ENCODE measurements at places on chromosomes 16 and 17.
A peak's percentile ranks its signal among the peaks of the same experiment; 100 is the strongest.

DNA sequence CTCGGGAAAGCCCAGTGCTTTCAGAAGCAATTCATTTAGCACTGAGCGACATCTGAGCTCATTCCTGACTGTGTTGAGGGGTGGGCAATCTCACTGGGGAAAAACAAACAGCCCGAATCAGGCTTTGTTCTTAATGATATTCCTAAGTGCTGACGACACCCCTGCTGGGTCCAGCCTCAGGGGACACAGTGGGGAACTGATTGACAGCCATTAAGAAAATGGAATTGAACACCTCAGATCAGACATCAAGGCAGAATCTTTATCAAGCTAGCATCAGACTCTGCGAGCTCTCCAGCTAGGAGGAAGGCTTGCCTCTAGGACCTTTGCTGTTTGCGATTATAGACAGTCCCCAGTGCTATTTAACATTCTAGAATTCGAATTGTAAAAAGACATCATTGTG is 22.5 kb upstream of the LYRM9 start:
- no peak for DNase-seq

DNA sequence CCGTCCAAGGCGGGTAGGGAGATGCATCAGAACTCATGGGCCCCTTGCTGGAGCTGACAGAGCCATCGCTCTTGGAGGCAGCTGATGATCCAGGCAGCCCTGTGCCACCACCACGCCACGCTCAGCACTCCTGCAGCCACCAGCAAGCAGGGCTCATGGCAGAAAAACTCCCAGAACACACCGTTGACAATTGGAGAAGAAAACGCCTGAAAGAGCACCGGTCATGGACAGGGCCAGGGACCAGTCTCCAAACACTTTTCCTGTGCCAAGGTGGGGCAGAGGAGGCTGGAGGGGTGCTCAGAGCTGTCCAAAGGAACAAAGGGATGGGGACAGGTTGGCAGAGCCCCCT is 132.2 kb downstream of the FOXL1 start:
- no peak for DNase-seq

DNA sequence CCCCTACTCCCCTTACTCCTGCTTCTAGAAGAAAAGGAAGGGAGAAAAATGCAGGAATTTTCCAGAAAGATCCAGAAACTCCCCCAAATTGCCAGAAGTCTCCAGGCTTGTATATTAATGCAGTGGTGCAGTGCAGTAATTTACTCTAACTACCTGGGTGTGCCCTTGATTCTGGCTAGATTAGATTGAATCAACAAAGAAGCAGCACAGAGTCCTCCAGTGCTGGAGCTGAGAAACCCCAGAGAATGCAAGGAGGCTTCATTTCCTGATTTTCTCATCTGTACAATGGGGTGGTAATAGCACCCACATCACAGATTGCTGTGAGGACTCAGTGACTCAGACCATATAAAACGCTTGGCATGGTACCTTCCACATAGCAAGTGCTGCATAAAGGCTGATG is 247.3 kb upstream of the RPL38 start:
- DNase-seq = no peak

GRCh38 chr16:85495259-85495658 is 117.9 kb upstream of the GSE1 start:
- no peak for DNase-seq

- DNase-seq = no peak
These were observed 670 bp downstream of the RPS2 start for GRCh38 chr16:1963806-1964505.

DNA sequence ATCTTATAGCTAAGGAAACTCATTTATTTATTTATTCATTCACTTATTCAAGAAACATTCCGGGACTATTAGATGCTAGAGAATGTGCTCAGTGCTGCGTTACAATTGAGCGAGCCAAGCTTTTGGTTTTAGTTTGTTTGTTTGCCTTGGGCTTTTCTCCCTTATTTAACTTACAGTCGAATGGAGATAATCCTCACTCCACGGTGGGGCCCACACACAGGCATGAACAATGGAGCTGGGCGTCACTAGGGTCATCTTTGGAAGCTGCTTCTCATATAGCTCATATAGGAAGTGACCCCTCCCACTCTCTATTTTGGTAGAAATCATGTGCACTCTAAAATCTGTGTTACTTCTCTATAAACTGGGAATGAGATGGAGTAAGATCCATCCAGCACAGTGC is 210.0 kb downstream of the TMEM114 start:
- no peak for DNase-seq

GRCh38 chr17:51427323-51427811 is 167.0 kb downstream of the UTP18 start:
- DNase-seq = peak; percentile 49
